ENCODE measurements at places on chromosomes 12 and 14.

DNA sequence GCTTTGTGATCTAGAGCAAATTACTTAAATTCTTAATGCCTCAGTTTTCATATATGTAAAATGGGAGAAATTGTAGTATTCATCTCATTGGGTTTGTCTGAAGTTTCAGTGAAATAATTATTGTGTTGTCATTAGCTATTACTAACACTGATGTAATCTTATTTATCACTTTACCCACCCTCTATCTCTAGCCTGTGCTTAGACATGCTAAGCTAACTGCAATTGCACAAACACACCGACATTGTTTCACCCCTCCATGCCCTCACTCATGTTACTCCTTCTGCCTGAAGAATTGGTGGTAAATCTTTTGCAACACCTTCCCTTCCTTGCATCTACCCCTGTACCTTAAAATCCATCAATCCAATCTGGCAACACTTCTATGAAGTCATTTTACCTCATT is 241.6 kb downstream of the BCAT1 start:
- DNase-seq = no peak

DNA sequence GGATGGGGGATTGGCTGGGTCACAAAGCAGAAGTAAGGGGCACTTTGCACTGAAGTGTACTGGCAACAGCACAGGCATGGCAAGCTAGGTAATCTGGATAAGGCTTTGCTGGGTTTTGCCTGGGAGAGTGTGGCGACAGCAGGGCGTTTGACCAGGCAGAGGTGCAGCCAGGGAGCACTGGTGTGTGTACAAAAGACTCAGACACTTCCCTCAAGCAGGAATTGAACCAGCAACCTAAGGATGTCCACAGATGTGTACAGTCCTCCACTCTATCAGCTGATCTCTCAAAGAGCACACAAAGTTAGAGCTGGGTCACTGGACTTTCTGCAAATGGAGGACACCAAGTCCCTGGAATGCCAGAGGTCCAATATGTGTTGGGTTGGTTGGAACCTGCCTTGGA is 15.4 kb upstream of the RNASE4 start:
- DNase-seq = no peak

GRCh38 chr12:14723763-14724162 is 27.4 kb upstream of the GUCY2C start:
- DNase-seq = peak; percentile 67

DNA sequence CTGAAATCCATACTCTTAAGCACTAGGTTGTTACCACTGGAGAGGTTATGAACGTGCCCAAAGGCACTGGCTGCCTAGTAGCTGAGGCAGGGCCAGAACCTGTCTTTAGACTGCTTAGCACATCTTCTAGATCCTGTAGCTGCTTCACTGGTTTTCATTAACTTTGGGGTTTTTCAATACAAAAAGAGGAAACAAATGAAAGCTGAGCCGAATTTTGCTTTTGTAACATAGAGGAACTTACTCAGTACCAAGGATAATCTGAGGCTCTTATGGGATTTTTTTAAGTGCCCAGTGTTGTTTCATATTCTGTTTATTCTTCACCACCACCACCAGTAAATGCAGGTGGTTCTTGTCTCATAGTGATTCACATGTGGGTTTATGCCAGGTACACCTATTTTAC is 396.1 kb downstream of the RAD51B start:
- DNase-seq = no peak

- DNase-seq = no peak
Observed at GRCh38 chr12:56208006-56208405, 13.7 kb downstream of the RNF41 start.

GRCh38 chr12:131367983-131368667 is 342.8 kb upstream of the SFSWAP start:
- DNase-seq = no peak

- no peak for DNase-seq
Observed at GRCh38 chr12:9727813-9728212, 5.1 kb downstream of the CLECL1 start.

DNA sequence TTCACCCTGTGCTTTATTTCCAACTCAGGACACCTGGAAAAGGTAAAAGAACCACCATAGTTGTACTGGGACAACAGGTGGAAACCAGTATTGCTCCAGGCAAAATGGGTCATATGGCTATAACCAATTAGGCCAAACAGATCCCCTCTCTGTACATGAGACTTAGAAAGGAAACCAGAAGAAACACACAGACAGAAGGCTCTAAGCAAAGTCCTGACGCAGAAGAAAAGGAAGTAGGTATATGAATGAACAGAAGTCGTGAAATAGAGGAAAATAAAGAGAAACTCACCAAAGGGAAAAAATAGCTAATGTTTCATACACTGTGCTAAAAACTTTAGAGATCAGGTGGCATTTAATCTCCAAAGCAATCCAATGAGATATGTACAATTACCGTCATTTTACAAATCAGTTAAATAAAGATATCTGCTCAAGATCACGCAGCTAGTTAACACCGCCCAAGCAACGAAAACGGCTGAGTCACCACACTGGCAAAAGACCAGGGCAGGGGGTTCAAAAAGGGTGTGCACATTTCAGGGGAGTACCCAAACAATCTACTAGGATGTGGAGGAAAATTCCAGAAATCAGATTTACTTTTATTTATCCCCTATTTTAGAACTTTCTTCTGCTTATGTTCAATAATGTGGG is 82.3 kb downstream of the ITPR2 start:
- no peak for DNase-seq

- no peak for DNase-seq
Observed at GRCh38 chr14:64197996-64198395, 96.2 kb downstream of the ESR2 start.

- DNase-seq = no peak
Observed at GRCh38 chr12:73374360-73374759, 1102.2 kb downstream of the TRHDE start.

All from LNCaP clone FGC (cell line).